Cardiac muscle cell (in vitro differentiated cells and primary cell): ENCODE measurements at places on chromosomes 16 and 17.

DNA sequence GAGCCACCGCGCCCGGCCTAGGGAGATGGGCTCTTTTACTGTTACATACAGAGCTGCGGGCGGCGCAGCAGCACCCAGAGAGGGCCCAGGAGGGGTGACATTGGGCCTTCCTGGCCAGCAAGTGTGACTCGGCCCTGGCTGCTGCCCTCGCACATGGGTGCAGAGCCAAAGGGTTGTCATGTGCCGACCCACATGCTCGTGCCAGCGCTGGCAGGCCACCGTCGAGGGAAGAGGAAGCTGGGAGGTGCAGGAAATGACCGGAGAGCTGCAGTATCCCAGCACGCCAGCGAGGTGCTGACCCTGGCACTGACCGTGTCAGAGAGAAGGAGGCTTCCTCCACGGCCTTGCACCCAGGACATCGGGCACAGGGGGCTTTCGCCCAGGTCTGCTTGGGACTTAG lies 8.0 kb downstream of the ENDOV start:
- DNase-seq = no peak

DNA sequence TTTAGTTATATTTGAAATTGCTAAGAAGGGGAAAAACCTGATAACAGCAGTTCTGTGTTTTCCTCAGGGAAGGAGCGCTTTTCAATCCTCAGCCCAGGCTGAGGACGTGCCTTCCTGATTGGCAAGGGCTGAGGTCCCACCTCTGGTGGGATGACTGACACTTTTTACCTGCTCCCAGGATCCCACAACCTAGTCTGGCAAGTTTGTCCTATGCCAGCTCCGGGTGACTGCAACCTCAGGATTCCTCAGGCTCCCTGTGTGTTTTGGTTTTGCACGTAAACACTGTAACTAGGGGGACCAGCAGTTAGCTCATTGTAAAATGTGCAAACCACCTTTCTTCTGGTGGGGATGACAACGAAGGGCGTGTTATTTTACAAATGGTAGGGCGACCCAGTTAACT lies 7.5 kb downstream of the MARCHF10 start:
- no peak for DNase-seq

DNA sequence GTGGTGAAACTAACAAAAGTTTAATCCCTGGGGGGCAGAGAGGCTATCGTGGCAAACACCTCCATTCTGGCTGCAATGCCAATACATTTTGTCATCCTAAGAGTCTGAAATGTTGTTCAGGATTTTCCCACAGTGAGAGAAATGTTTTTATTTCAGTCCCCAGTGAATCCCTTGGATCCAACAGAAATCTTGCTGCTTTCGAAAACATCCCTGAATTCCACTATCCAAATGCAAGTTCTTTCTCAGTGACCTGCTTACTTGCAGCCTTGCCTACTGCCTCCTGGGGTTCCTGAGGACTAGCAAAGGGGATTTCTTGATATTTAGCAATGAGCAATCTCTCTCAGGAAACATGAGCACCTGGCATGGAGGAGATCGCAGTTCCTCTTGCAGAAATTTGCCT lies 202.1 kb upstream of the IRX3 start:
- DNase-seq = no peak

- no peak for DNase-seq
These were observed 15.3 kb downstream of the SGCA start for GRCh38 chr17:50181144-50181543.

GRCh38 chr17:58084317-58084981 lies 1.2 kb downstream of the DYNLL2 start:
- DNase-seq = peak; percentile 23

GRCh38 chr17:81234940-81235821 lies 3.7 kb downstream of the TEPSIN start:
- no peak for DNase-seq

DNA sequence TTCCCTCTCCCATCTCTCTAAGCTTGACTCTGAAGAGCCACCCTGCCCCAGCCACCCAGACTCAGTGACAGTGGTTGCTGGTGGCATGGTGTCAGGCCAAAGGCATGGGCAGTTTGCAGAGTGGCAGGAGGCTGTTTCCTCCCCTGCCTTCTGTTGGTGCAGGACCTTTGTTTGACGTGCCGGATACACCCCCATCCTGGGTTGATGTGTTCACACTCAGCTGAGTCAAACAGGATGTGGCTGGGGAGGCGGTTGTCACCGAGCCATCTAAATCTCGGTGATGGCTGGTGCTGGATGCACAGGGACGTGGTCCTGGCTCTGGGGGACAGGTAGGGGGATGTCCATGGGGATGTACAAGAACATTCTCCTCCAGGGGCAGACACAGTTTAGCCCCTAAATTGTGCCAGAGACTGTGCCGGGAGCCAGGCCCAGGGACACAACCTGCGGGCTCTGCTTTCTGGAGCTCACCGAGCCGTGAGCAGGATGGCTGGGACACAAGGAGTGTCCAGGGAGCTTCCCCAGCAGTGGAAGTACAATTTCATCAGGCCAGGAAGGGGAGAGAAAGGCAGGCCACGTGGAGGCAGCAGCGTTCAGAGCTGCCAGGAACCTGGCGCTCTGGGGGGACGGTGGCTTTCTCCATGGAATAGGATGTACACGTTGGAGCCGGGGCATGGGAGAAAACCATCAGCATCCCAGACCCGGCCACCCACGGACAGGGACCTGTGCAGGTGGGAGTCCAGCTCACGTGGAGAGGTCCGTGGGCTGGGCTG lies 264.2 kb downstream of the SEC14L1 start:
- peak; percentile 68 for DNase-seq

DNA sequence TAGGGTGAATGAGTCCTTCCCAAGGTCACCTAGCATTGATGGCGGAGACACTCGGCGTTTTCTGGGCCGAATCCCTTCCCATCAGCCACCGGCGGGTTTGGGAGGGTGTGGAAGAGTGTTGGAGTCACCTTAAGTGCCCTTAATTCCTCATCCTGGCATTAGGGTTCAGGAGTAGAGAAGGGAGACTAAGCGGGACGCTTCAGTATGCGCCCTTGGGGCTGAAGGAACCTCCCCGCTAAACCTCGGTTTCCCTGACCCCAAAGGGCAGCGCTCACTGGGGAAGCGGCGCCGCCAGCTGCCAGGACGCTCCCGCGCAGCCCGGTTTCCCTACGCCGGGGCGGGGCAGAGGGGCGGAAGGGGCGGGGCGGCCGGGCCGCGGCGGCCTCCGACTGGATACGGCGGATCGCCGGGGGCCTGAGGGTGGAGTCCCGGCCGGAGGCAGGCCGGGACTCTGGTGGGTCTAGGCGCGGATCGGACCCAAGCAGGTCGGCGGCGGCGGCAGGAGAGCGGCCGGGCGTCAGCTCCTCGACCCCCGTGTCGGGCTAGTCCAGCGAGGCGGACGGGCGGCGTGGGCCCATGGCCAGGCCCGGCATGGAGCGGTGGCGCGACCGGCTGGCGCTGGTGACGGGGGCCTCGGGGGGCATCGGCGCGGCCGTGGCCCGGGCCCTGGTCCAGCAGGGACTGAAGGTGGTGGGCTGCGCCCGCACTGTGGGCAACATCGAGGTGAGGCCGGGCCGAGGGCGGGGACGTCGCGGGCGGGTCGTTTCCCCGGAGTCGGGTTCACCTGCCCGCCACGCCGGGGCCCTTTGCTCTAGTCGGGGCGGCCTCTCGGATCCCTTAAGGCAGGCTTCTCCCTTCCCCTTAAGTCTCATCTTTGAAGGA lies at the start of gene DHRS11:
Gene DHRS11, plus strand, starts transcription at position 446 of the 882 bp plus-strand sequence. Its CDS starts 131 bp downstream, at position 577.
- peak; percentile 80 for DNase-seq
